ENCODE measurements at places on chromosomes 16 and 17.

DNA sequence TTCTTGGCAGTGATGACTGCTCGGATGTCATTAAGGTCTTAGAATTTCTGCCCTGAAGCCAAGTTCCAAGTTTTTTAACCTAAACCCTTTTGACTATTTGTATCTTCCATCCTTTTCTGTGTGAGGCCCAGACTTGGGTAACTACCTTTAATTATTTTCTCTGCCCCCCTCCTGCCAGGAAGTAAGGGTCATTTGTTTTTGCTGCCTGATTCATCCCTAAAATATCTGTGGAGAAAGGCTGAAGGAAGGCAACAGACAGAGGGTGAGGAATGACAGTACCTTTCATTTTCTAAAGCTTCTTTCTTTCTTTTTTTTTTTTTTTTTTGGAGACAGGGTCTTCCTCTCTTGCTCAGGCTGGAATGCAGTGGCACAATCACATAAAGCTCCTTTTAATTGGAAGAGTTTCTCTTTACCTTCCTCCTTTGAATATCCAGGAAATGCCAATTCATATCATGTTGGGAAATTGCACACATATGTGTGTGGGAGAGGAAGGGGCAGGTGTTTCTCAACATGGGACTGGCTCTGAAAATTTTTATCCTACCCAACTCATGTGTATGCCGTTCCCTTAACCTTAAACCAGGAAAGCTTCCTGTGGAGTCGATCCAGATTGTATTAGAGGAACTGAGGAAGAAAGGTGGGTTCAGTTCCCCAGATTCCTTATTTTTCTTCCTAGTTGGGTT is 957 bp downstream of the VPS25 start:
- no peak for DNase-seq

DNA sequence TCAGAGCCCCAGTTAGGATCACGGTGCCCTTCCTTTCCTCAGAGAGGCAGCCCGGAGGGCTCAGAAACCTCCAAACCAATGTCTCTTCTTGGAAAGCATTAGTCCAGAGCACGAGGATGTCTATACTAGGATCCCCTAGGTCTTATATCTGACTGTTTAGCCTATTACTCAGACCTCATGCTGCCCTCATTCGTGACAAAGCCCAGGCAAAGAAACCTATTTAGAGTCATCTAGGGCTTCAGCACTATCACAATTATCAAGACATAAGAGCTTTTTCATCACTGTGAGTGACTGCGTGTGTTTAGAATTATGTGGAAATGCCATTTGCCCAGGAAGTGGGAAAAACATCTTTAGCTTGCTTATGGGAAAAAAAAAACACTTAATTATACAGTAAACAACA is 159.8 kb upstream of the NOL11 start:
- DNase-seq = no peak

DNA sequence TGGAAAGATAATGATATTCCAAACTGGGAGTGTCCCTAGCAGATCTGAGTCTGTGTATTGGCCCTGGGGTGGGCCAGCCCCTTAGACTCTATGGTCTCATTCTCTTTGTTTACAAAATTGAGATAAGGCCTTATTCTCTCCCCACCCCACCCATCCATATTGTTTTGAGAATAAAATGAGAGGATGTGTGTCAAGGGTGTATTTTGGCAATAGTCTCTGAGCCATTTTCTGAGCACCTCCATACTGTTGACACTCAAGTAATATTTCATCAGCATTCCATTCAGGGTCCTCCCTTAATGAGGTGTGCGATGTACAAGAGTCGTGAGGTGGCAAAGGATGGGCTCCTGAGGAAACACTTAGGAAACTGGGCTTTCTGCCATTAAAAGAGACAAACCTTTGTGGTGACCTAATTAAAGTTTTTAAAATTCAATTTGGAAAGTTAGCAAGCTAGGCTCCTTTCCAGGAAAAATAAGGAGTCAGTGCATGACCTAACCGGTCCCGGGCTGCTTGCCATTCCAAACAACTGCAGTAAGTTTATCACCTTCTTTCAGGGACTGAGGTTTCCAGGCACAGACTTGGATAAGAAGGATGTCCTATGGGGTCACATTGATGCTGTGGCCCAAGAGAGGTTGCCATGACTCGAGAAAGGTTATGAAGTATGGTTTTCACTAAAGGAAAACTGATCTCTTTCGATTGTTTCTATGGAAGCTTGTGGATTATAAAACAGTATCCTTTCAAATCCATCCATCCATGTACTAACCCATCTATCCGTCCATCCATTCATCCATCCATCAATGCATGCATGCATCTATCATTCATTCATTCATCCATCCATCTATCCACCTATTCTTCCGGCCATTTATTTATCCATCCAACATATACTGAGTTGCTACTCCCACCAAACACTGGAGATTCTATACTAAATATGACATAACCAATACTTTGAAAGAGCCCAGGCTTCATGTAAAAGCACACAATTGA is 443.3 kb downstream of the UTP18 start:
- DNase-seq = no peak

GRCh38 chr17:64982139-64982915 is 63.0 kb upstream of the LRRC37A3 start:
- DNase-seq = no peak

- no peak for DNase-seq
These were observed 410.2 kb upstream of the PSMD7 start for GRCh38 chr16:73886426-73886825.

DNA sequence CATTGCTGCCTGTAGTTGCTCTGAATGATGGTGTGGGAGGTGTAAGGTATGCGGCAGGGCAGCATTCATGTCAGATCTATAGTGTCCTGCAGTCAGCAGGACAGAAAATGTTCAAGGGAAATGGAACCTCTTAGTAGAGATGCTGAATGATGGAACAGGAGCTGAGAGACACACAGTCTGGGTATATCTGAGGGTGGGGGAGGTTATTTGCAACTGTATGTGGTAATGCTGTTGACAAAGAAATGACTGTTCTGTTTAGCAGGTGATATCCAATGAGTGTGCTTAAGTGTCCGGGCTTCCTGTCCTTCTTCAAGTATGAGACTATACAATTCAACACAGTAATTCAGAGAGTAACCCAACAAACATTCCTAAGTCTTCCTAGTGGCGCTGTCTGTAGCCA is 46.6 kb downstream of the STH start:
- DNase-seq = no peak

DNA sequence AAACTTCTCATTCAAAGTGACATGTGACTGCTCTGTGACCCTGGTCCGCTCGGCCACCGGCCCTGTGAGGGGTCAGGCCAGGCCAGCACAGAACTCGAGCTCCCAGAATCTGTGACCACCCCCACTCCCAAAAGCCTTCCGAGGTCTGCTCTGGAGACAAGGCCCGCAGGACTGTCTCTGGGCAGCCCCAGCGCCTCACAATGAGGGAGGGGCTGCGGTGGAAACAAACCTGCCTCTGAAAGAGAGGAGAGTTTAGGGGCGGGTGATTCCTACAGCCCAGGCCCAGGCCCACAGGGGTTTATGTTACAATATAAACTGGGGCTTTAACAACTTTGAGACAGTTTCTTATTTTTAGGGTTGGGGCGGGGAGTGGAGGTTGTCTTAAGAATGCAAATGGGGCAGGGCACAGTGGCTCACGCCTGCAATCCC is 19.9 kb downstream of the IGFBP4 start:
- DNase-seq = no peak

DNA sequence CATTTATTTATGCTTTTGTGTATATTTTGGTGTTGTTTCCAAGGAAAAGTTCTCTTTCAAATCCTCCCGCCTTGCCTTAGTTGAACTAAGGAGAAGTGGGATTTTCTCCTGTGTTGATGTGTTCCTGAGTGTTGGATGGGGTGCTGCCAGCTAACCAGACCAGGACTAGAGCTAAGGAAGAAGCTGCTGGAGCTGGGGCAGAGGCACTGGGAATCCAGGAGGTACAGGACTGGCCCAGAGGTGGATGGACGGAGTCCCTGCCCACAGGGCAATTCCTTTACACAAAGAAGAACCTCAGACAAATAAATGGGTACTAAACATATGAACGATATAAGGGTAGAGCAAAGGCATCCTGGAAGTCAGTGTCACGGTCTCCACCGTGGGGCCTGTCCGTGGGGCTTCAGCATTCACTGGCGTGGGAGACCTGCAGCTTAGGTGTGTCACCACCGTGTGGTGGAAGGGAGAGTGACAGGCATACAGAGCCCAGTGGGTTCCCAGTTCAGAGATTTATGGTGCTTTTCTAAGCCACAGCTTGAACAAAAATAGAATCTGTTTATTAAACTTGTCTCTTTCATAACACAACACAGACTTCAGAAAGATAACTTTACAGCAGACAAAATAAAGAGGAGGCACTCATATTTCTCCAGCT is 270.7 kb downstream of the NTN1 start:
- DNase-seq = no peak

- no peak for DNase-seq
These were observed 5.9 kb downstream of the UBALD2 start for GRCh38 chr17:76270770-76271668.

- DNase-seq = no peak
These were observed 156.2 kb downstream of the ABCC12 start for GRCh38 chr16:47999595-47999994.

DNA sequence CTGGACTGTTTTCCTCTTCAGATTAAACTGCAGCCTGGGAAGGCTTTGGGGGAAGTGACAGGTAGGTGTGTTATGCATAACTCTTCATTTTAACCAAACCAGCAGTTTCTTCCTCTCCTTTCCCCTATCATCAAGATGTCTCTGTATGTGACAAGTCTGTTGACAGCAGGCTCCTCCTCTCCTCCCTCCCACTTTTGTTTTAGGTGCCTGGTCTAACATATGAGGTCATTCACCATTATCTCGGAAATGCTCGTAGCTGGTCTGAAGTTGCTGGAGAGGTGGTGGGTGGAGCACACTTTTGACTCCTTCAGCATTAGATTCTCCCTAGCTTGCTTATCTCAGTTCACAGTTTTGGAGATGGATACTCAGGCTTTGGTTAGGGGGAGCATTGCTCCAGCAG is 571.0 kb upstream of the EEF2KMT start:
- no peak for DNase-seq

GRCh38 chr16:85733839-85734170 is 17.1 kb downstream of the C16orf74 start:
- DNase-seq = no peak

GRCh38 chr17:67648032-67648905 is 69.5 kb upstream of the NOL11 start:
- DNase-seq = no peak

DNA sequence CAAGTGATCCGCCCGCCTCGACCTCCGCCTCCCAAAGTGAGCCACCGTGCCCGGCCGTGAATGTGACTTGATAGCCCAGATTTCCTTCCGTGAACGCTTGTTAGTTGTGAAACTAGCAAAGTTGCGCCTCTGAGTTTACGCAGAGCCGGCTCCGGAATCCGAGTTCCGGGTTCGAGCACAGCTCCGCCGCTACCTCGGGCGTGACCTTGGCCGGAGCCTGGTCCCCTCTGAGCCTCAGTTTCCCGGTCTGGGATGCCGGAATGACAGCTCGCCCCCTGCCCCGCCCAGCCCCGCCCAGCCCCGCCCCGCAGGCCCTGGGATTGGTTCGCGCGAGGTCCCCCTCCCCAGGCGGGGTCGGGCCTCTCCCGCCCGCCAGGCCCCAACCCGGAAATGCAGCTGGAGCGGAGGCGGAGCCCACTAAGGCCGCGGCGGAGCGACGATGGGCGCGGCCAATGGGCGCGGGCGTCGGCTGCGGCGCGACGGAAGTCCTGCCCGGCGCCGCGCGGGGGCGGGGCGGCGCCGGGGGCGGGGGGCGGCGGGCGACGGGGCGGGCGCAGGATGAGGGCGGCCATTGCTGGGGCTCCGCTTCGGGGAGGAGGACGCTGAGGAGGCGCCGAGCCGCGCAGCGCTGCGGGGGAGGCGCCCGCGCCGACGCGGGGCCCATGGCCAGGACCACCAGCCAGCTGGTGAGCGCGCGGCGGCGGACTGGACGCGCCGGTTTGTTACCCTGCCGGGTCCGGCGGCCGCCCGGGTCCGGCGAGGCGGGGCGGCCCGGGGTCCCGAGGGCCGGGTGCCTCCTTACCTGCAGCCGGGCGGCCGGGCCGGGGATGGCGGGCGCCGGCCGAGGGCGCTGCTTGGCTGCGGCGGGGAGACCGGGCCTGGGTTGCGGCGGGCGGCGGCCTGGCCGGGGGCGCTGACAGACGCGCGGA is at the start of gene PDPK1:
PDPK1 (plus strand) TSS at position 571 of the 929 bp plus-strand sequence; CDS start at position 663, 92 bp downstream.
- DNase-seq = peak; percentile 87

DNA sequence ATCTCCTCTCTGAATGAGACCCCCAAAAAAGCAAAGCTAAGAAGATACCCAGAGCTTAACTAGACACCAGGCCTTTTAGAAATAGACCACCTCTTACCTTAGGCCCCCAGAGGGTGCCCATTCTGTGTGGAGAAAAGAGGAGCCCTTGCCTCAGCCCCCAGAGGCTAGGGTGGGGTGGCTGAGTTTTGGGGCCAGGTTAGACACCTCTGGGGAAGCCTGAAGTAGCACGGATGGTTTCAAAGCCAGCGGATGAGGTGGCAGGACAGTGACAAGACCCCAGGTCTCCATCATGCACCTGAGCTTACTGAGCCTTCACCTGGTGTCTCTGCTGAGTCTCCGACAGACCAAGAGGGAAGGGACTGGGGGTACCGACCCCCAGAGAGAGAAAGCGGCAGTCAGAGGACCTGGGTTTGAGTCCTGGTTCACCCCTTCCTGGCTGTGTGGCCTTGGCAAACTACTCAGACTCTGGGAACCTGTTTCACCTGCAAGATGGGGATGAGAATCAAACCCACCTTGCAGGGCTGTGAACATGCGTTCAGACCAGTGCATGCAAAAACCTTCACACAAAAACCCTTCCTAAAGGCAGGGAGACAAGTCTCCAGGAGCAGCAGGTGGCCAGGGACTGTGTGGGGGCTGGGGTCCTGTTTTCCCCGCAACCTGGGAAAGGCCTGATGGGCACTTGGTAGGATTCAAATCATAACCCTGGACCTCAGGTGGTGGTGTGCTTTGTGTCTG is 7.7 kb downstream of the SCGB1C2 start:
- no peak for DNase-seq

DNA sequence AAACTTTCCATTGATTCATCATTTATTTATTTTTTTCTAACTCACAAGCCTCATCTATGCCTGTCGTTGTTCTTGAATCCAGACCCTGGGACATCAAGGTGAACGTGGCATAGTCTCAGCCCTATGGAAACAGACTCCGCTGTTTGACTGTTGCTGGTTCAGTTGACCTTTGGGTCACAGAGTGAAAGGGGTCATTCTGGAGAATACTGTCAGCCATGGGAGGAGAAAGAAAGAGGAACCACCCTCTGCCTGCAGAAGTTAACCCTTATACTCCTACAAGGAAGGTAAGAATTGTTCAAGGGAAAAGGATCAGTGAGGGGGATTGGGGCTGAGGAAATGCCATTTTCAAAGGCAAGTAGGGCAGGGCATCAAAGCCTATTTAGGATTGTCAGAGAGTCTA is 387.6 kb upstream of the MAF start:
- DNase-seq = no peak

GRCh38 chr17:17941015-17941414 is 31.2 kb downstream of the TOM1L2 start:
- no peak for DNase-seq

GRCh38 chr16:15919331-15919730 is 30.1 kb upstream of the ABCC1 start:
- no peak for DNase-seq
